AG08396 (cell line): ENCODE measurements at places on chromosomes 3 and 15.

DNA sequence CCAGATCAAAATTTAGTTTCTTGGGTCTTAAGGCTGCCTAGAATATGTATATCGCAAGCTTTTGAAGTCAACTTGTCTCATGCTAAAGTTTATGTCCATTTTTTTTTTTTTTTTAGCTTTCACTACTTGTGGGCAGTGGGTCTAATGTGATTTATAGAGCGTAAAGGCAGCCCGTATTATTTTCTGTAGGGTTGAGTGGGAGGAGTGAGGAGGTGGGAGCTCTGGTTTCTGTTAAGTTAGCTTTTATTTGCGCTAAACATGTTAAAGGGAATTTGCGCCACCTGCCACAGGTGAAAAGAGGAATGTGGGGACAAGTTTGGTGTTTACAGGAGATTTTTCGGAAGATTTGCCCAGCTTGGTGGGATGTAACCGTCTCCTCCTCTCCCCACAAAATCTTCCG, 234.2 kb downstream of the IL20RB start:
- no peak for DNase-seq

DNA sequence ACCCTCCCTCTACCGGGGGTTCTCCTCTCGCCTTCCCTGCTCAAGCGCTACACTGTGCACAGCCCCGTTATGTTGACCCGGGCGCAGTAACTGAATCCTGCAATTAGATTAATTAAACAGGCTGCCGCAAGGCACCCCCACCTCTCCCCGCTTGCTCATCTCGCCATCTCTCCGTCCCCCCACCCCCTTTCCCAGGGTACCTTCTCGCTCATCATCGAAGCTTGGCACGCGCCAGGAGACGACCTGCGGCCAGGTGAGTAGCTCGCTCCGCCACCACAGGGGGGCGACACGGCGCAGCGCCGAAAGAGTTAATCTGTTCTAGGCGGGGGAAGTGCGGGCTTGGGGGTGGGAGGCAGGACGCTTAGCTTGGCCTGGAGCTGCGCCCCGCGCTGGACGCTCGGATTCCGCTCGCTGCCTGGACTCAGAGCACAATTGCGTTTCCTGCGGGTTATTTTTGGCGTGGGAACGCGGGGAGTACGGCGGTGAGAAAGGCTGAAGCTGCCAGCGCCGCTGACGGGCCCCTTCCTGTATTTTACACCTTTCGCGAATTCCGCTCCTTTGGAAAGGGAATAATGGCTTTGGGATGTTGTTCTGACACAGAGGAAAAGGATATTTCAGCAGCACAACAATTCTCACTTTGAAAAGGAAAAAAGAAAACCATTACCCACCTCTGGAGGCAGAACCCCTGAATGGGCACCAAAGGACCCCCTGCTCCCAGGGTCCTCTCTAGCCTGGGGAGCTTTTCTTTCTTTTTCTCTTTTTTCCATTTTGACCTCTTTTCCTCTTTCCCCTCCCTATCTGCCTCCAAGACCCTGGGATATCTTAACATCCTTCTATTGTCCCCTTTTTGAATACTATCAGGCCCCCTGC, 1.5 kb downstream of the DLL4 start:
- peak; percentile 68 for DNase-seq

- DNase-seq = no peak
Measured at GRCh38 chr3:39469945-39470344, 2.5 kb downstream of the MOBP start.

GRCh38 chr3:150150633-150151032, 179.9 kb upstream of the PFN2 start:
- no peak for DNase-seq
